ENCODE measurements at places on chromosomes 6 and 20. TPM values are rescaled to one million over a fixed set of nuclear protein-coding genes. Genes with fewer than 3 reads are reported as not detected.

KLC4 gene
- total RNA-seq = 33.7 TPM

UNC5CL gene
- total RNA-seq = 1.3 TPM

CAP2 gene
- under 0.01 TPM for total RNA-seq

CST9L gene
- not detected for total RNA-seq

PTPRA gene
- 45.0 TPM for total RNA-seq

BPI gene
- total RNA-seq = 0.27 TPM

WFDC11 gene
- total RNA-seq = not detected

PLCG1 gene
- 16.4 TPM for total RNA-seq

FOXQ1 gene
- not detected for total RNA-seq
